Activated CD4-positive, alpha-beta memory T cell treated with anti-CD3 and anti-CD28 coated beads for 36 hours (primary cell): ENCODE measurements at places on chromosomes 1 and 21. TPM values are rescaled to one million over a fixed set of nuclear protein-coding genes. Genes with fewer than 3 reads are reported as not detected.
A peak's percentile ranks its signal among the peaks of the same experiment; 100 is the strongest.

B3GALT2 gene
- total RNA-seq = 0.07 TPM

- DNase-seq = peak; percentile 73
- no peaks in the 10 kb centered on the region for H3K36me3 ChIP-seq
Observed at GRCh38 chr1:148362626-148363438, 120.3 kb downstream of the PPIAL4G start.

GRCh38 chr1:26045722-26046245, at the start of gene SLC30A2:
TSS of gene SLC30A2 (minus strand) at chr1:26046118. CDS start at chr1:26045896, 222 bp downstream.
- no peak for DNase-seq
- H3K27ac ChIP-seq = no peak within 1 kb of the TSS
- H3K4me1 ChIP-seq = no peaks in the 10 kb centered on the region
- no peak within 1 kb of the TSS for H3K4me3 ChIP-seq

DNA sequence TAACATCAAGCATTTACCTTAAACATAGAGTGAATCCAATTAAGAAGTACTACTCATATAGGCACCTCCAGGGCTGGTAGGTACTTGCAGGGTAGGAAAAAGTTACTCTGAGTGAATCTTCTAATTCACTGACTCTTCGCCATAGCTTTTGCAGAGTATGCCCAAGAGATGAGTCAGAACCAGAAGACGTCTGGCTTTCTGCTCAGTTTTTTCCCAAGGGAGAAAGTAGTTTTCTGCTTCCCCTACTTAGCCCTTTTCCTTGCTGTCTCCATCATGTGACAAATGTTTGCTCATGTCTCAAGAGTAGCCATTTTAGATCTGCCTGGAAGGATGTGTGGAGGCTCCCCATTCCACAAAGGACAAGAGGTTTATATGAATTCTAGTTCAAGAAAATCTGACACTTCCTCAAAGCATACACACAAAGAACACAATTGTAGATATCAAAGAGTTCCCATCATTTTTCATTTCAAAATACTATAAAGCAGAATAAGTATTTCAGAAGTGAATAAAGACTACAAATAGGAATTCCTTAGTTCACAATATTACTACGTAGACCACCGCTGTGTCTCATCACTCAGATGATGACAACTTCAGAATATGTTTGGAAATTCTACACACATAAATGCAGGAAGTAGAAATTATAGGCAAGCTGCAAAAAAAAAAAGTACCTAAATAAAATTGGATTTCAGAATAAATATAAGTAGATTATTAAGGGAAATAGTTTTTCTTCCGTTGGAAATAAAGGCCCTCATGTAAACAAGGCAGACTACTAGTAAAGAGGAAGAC, 98.5 kb downstream of the ASH1L start:
- H3K36me3 ChIP-seq = peaks cover 12% of the 10 kb centered on the region
- no peak overlapping the region for H3K4me3 ChIP-seq
- no peaks in the 10 kb centered on the region for H3K27me3 ChIP-seq
- H3K27ac ChIP-seq = no peak overlapping the region
- DNase-seq = no peak

DNA sequence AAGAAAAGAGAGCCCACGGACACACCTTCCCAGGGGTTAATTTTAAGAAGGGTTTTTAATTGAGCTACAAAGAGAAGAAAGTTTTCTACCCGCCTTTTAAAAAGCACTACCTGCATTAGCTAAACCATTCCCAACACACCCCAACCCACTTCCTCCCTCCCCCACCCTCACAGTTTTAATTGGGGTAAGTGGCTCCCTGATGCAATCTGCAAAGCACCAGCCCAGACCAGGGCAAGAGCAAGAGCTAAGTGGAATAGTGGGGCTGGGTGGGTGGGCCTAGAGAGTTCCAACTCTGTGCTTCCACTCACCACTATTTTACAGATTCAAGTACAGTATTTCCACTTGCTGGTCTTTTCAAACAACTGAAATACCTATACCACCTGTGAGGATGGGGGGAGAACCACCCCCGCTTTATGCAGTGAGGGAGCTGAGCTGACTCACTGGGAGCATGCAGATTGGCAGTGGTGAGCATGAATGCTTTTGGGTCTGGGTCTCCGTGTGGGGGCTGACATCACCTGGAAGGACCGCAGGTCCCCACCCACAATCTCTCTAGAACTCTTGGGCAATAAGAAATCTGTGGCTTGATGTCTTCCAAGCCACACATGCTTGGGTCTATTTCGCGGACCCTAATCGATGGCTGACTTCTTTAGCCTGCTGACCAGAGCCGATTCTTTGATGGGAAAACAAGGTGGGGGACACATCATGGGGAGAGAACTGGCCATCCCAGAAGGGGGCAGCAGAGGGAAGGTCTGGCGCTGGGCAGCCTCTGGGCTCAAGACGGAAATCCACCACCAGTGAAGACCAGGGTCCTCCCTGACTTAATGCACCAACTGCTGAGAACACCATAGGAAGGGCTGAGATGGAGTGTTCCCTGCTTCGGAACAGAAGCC, 95.5 kb downstream of the SSBP3 start:
- H3K4me3 ChIP-seq = no peak overlapping the region
- H3K4me1 ChIP-seq = peaks cover 44% of the 10 kb centered on the region
- no peaks in the 10 kb centered on the region for H3K36me3 ChIP-seq
- peak; percentile 35 for DNase-seq

DNA sequence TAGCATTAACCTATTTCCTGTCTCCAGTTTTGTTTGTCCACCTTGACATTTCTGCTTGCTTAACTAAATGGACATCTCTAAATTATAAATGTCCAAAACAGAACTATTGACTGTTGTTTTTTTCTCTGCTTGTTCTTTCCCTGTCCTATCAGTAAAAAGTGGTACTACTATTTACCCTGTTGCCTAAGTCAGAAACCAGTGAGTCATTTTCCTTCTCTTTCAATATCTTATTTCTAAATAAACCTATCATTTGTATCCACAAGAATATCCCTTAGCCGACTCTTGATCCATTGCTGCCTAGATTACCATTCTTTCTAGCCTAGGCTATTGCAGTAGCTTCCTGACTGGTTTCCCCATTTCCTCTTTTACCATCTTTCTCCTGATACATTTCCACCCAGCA, 22.5 kb downstream of the MIER1 start:
- H3K27me3 ChIP-seq = no peaks in the 10 kb centered on the region
- peaks cover 30% of the 10 kb centered on the region for H3K36me3 ChIP-seq
- H3K27ac ChIP-seq = no peak overlapping the region
- no peak for DNase-seq

DNA sequence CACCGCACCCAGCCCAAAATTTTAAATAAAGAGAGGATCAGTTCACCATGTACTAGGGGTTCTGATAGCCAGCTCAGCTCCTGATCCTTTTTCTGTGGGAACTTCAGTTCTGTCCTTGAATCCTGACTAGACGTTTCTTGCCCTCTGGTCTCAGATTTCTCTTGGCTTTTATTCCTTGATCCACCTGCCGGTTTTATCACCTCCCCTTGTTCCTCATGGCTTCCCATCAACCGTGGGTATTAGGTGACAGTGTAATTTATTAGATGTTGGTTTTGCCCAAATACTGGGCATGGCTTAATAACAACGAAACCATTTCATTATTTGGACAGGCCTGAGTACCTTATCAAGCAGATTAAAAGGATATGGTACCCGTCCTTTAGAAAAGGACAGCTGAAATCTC, 22.5 kb downstream of the SLC45A1 start:
- no peaks in the 10 kb centered on the region for H3K27me3 ChIP-seq
- no peaks in the 10 kb centered on the region for H3K4me1 ChIP-seq

HSD3B1 gene
- not detected for total RNA-seq

DNA sequence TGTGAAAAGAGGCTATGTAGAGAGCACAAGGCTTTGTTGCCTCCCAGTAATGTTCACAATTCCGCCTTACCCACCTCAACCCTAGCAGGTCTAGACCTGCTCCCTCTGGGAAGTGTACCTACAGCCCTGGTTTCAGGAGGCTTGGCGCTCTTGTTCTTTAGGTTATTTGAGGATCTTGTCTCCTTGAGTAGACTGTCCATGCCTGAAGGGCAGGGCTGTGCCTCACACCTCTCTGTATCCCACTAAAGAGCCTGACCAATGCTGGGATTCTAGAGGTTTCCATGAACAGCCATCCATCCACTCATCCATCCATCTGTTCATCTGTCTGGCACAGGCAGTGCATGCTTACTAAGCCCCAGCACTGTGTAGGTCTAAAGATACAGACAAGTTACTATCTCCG, 1.0 kb downstream of the RAB7B start:
- peaks cover 29% of the 10 kb centered on the region for H3K4me1 ChIP-seq
- H3K4me3 ChIP-seq = no peak overlapping the region
- H3K27ac ChIP-seq = no peak overlapping the region
- DNase-seq = no peak
- peaks cover 27% of the 10 kb centered on the region for H3K27me3 ChIP-seq

DNA sequence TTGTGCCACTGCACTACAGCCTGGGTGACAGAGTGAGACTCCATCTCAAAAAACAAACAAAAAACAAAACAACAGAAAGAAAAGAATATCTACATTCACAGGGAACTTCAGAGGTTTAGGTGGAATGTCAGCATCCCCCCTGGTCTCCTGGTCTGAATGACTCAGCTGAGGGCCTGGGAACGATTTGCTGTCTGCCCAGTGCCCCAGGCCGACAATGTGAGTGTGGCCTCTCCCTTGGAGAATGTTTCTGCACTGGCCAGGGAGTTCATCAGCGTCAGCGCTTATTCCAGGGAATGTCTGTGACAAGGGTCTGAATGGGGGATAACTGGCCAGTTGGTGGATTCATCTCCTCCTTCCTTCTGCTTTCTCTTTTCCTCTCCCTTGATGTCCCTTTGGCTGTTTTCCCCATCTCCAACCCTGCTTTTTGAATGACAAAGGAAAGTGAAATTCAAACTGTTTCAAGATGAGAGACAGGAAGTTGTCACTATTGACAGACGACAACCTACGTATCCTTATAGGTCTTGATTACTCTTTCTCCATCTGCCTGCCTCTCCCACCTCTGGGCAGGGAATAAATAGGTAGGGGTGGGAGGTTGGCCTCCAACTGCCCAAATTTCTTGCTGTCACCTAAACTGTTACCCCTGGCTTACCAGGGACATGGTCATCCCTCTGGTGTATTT, 213.1 kb downstream of the HHAT start:
- no peak overlapping the region for H3K4me3 ChIP-seq
- peaks cover 3% of the 10 kb centered on the region for H3K36me3 ChIP-seq
- no peaks in the 10 kb centered on the region for H3K27me3 ChIP-seq
- H3K4me1 ChIP-seq = peaks cover 4% of the 10 kb centered on the region

FNBP1L gene
- 1.2 TPM for total RNA-seq

- H3K36me3 ChIP-seq = no peaks in the 10 kb centered on the region
- no peaks in the 10 kb centered on the region for H3K4me1 ChIP-seq
- H3K27ac ChIP-seq = no peak overlapping the region
- DNase-seq = no peak
- H3K4me3 ChIP-seq = no peak overlapping the region
Observed at GRCh38 chr1:216836316-216836715, 113.1 kb upstream of the ESRRG start.
